ENCODE measurements at places on chromosomes 1 and 21.

DNA sequence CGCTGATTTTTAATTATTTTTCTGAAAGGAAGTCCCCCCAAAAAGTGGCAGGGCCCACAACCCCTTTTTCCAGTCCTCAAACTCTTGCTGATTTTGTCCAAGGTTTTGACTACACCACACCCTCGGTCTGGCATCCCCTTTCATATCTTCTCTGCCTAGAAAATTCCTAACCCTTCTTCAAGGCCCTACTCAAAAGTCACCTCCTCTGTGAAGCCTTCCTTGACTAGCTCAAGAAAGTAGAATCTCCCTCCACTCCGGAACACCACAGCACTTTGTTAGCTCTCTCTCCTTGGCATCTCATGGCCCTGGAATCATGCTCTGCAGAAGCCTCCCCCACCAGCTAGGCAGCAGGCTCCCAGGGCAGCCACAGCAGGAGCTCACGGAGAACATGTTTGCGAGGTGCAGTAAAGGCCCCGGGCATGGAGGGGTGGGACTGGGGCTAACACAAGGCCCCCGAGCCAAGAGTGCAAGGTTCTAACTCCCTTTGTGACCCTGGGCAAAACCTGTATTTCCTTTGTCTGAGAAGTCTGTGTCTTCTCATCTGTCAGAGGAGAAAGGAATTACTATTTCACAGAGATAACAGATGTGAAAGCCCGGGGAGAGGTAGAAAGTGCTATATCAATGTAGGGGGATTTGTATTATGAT, 17.7 kb upstream of the S100A7 start:
- no peak for DNase-seq

- DNase-seq, result no peak
Observed at GRCh38 chr1:41455479-41456332, 28.8 kb downstream of the EDN2 start.

DNA sequence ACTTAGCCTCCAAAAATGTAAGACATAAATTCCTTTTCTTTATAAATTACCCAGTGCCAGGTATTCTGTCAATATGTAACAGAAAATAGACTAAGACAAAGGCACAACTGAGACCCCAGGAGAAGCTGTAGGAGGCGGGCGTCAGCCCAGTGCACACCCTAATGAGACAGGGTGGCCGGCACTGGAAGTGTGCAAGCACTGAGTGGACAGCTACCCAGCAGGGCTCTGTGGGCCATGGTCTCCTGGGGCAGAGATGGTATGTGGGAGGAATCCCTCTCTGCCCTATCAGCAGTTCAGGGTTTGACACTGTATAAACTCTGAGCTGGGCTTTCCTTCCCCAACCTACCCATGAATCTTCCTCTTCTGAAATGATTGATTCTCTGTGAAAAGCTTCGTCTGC, 139.5 kb downstream of the GLIS1 start:
- no peak for DNase-seq

DNA sequence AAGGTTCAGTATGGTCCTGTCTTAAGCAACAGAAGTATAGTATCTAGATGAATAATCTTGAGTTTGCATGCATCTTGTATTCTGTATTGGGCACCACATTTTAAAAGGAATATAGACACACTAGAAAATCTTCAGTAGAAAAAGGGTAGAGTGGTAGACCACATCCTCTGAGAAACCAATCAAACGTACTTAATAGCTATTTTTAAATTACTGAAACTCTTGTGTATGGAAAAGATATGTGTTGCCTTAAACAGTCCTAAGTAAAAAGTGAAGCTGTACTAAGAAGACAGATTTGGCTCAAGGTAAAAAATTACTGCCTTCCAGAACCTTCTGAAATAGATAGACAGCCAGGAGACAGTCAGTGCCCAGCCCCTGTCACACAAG, 3.1 kb downstream of the CTXND2 start:
- no peak for DNase-seq

- no peak for DNase-seq
Observed at GRCh38 chr1:25658791-25659431, 42.3 kb downstream of the MAN1C1 start.
